ENCODE measurements at places on chromosomes 11 and 22. TPM values are rescaled to one million over a fixed set of nuclear protein-coding genes. Genes with fewer than 3 reads are reported as not detected.

The HARBI1 gene
- 8.2 TPM for total RNA-seq

The GAB4 gene
- not detected for total RNA-seq

The SLC15A3 gene
- 6.8 TPM for total RNA-seq

DNA sequence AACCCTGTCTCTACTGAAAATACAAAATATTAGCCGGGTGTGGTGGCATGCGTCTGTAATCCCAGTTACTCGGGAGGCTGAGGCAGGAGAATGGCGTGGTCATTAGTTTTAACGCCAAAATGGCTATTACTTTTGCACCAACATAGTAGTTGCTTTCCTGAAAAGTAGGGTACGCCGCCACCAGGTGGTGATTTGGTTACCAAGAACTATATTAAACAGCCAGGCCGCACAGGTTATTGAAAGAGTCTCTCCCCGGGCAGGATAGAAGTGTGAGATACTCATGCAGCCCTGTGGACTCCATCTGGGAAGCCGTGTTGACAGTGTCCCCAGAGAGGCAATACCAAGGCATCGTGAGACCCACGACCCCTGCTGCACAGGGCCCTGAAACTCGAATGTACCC, 24.6 kb upstream of the LRRC32 start:
- no peak overlapping the region for H3K4me3 ChIP-seq
- no peaks in the 10 kb centered on the region for H3K4me1 ChIP-seq
- peaks cover 73% of the 10 kb centered on the region for H3K27me3 ChIP-seq

- H3K4me1 ChIP-seq = peaks cover 13% of the 10 kb centered on the region
- no peak overlapping the region for H3K27ac ChIP-seq
- H3K36me3 ChIP-seq = no peaks in the 10 kb centered on the region
- H3K27me3 ChIP-seq = no peaks in the 10 kb centered on the region
- DNase-seq = peak; percentile 28
Measured at GRCh38 chr11:128898580-128899344, 7.6 kb downstream of the KCNJ5 start.

DNA sequence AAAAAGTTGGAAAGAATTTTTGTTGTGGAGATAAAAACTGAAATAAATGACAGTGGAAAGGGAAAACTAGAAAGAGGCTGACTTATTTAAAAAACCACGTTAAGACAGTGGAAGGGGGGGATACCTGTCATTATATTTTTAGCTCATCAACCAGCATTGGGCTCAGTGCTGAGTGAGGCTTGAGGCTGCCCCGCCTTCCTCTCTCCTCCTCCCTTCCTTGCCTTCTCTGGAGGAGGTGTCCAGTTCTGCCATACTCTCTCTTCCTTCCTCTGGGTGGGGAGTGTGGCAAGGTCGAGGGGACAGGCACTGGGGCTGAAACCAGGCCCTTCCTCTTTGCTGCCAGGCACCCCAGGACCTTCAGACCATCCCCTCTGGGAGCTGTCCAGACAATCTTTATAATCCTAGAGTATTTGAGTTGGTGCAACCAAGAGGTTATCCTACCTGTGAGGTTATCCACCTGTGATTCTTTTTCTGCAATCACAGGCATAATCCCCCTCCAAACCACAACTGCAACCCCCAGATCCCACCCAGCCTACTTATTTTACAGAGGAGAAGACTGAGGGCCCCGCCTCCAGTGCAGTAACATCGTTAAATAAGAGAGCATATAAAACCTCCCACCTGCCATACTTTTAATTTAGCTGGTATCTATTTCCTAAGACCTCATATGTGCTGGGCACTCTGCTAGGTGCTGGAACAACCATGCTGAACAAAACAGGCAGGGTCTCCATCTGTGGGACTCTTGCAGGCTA, 578.5 kb downstream of the BUD13 start:
- H3K4me1 ChIP-seq = peaks cover 8% of the 10 kb centered on the region
- DNase-seq = no peak
- H3K27me3 ChIP-seq = peaks cover 61% of the 10 kb centered on the region
- no peak overlapping the region for H3K27ac ChIP-seq
- H3K36me3 ChIP-seq = no peaks in the 10 kb centered on the region

GRCh38 chr11:65373839-65374580, 8.4 kb downstream of the SLC25A45 start:
- H3K27me3 ChIP-seq = no peaks in the 10 kb centered on the region
- H3K4me1 ChIP-seq = peaks cover 30% of the 10 kb centered on the region

The OR52I1 gene
- total RNA-seq = not detected

DNA sequence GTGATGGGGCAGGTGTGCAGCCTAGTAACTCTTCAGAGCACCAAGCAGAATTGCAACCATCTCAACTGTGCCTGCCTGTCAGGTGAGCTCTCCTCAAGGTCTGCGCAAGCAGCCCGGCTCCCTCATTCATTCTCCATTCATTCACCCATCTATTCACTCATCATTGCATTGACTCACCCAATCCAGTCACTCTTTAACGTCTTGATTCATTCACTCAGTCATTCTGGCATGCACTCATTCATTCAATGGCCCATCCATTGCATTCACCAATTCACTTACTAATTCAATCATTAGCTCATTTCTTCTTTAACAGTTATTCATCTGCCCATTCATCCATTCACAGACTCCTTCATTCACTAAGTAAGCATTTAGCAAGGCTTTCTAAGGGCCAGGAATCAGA, 111.8 kb downstream of the PDE2A start:
- no peak overlapping the region for H3K4me3 ChIP-seq
- no peak overlapping the region for H3K27ac ChIP-seq
- peaks cover 25% of the 10 kb centered on the region for H3K27me3 ChIP-seq
- H3K36me3 ChIP-seq = no peaks in the 10 kb centered on the region

DNA sequence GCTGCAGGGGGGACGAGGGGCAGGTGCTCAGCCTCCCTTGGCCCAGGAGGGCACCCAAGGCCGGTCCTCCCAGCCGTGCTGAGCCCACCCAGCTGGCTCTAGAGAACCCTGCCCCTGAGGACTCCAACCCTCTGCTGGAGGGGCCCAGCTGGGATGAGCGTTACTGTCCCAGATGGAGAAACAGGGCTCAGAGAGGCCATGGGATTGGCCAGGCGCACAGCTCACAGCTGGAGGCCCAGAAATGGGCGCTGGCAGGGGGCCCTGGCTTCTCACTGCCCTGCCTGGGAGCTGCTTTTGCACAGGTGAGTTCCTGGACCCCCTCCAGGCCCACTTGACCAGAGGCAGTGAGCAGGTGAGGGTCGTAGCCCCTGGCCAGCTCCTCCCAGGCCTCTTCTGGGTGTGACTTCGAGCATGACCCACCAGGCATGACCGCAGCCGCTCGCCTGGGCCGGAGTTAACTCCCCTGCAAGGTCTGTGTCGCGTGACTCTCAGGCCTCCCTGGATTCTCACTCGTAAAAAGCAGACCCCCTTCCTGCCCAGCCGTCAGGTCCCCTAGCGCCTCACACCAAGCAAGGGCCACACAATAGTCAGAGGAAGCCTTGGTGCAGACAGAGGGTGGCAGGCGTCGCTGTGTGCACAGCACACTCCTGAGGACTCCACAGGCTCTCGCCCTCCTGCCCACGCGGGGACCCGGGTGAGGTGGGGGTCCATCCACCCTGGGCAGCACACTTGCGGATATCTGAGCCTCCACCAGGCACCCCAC, 19.7 kb upstream of the IL17REL start:
- H3K4me1 ChIP-seq = peaks cover 18% of the 10 kb centered on the region
- H3K4me3 ChIP-seq = no peak overlapping the region
- peaks cover 18% of the 10 kb centered on the region for H3K36me3 ChIP-seq
- H3K27me3 ChIP-seq = peaks cover 55% of the 10 kb centered on the region

DNA sequence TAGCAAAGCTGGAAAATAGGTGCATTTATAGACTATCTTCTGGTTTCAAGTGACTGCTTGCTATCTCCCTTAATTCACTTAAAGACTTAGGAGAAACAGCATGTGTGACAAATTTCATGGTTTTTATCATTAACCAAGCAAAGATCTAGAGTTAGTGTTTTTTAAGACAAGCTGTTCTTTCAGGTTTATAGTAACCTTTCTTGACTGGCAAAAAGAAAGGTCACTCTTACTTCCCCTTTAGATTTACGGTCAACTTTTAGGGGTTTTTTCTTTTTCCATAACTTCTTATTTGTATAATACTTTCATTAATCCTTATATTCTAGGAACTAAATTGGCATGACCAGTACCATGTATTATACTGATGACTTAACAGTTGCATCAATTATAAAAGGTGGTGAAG, 46.6 kb downstream of the KDM2A start:
- no peak for DNase-seq
- H3K27ac ChIP-seq = no peak overlapping the region
- H3K4me1 ChIP-seq = no peaks in the 10 kb centered on the region
- no peaks in the 10 kb centered on the region for H3K27me3 ChIP-seq
- H3K4me3 ChIP-seq = no peak overlapping the region
- H3K36me3 ChIP-seq = no peaks in the 10 kb centered on the region

GRCh38 chr11:69479591-69480271, 1.7 kb upstream of the LINC01488 start:
- peak overlapping the region; percentile 51 for H3K4me3 ChIP-seq
- H3K4me1 ChIP-seq = peaks cover 17% of the 10 kb centered on the region
- DNase-seq = peak; percentile 50
- H3K27ac ChIP-seq = peak overlapping the region; percentile 13
- H3K36me3 ChIP-seq = peaks cover 9% of the 10 kb centered on the region
- no peaks in the 10 kb centered on the region for H3K27me3 ChIP-seq

The BRSK2 gene
- 2.6 TPM for total RNA-seq

GRCh38 chr11:9601037-9601875, 27.8 kb downstream of the WEE1 start:
- no peak for DNase-seq
- no peaks in the 10 kb centered on the region for H3K27me3 ChIP-seq
- H3K27ac ChIP-seq = peak overlapping the region; percentile 83

DNA sequence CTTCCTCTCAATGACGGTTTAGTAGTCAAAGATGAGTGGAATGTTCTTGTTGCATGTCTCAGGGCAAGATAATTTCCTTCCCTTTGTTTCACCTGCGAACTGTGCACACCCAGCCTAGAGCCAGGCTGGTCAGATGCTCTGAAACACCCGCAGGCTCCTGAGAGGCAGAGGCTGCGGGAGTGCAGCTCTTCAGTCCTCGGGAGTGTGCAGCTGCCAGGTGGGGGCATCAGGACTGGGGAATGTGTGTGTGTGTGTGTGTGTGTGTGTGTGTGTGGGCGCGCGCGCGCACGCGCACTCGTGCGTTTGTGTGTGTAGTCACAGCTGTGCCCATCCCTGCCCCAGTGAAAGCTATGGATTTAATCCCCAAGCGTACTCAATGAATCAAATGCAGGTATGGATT, 136.2 kb upstream of the NTM start:
- H3K36me3 ChIP-seq = no peaks in the 10 kb centered on the region
- H3K27ac ChIP-seq = no peak overlapping the region
- H3K4me3 ChIP-seq = no peak overlapping the region
- no peaks in the 10 kb centered on the region for H3K27me3 ChIP-seq

GRCh38 chr22:49517667-49518185, 309.9 kb downstream of the BRD1 start:
- no peak for DNase-seq
- H3K27me3 ChIP-seq = no peaks in the 10 kb centered on the region
- no peak overlapping the region for H3K4me3 ChIP-seq
- H3K36me3 ChIP-seq = no peaks in the 10 kb centered on the region
- H3K27ac ChIP-seq = no peak overlapping the region

DNA sequence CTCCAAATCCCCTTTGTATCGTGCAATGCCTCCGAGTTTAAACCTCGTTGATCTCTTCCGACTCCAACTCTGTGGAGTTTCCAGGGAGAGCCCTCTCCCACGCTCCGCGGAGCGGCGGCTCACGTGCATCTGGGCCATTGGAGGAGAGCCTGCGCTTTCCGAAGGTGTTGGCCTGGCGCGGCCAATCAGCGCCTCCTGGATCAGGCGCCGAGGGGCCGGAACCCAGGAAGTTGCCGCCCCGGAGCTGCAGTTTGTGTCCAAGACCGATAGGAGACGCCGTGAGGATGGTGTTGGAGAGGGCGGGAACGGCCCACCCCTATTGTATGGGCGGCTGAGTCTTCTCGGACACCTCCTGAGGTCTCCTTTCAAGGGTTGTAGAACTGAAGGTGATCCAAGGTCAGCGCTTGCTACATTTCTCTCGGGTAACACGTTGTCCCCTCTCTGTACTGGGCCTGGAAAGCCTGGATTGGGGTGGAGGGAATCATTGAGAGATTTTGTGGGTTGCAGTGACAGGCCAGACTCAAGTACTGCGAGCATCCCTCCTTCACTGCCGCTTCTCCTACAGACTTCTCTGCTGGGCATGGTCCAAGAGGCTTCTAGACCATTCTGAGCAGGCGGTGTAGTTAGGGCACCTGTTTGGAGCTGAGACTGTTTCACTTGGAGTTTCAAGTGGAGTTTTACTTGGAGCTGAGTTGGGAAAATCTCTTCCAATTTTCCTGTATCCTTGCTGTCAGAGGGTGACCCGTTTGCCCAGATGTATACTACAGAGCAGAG, 1.7 kb downstream of the ADAMTS15 start:
- no peak overlapping the region for H3K27ac ChIP-seq
- H3K27me3 ChIP-seq = peaks cover 23% of the 10 kb centered on the region
- no peak overlapping the region for H3K4me3 ChIP-seq
- peaks cover 4% of the 10 kb centered on the region for H3K36me3 ChIP-seq

DNA sequence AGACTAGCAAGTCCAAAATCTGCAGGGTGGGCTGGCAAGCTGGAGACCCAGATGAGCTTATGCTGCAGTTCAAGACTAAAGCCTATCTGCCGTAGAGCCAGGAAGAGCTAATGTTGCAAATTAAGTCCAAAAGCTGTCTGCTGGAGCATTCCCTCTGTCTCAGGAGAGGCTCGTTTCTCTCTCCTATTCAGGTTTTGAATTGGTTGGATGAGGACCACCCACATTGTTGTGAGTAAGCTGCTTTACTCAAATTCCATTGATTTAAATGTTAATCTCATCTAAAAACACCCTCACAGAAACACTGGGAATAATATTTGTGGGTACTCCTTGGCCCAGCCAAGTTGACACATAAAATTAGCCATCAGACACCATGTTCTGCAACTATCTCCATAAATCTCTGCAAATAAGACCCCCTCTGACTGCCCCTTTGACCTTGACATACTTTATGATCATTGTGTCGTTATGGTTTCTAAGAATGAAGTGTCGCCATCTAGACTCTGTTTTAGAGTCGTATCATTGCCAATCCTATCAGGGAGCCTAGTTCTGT, 16.8 kb upstream of the CUL5 start:
- H3K4me1 ChIP-seq = no peaks in the 10 kb centered on the region
- H3K36me3 ChIP-seq = no peaks in the 10 kb centered on the region
- DNase-seq = no peak
- H3K27ac ChIP-seq = no peak overlapping the region
- H3K4me3 ChIP-seq = no peak overlapping the region
- peaks cover 11% of the 10 kb centered on the region for H3K27me3 ChIP-seq

All from Calu3 (cell line).